ENCODE measurements at places on chromosomes 4 and X. TPM values are rescaled to one million over a fixed set of nuclear protein-coding genes. Genes with fewer than 3 reads are reported as not detected.

DNA sequence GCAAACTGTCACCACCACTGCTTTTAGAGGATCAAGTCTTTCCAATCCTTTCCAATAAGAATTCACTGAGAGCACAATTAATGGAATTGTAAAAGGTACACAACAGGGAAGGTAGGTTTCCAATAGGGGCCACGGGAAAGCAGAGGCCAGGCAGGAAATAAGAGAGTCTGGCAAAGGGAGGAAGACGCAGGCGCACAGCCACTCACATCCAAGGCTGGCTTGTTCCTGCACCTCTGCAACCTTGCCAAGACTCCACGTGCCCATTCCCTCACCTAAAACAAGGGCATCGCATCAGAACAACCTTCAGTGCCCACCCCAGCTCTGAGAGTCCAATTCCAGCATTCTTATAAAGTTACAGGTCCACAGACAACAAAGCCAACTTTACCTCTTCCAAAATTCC, 81.2 kb downstream of the AFAP1 start:
- no peak for DNase-seq

- DNase-seq = no peak
Measured at GRCh38 chrX:106007815-106008214, 30.7 kb downstream of the SERPINA7 start.

- DNase-seq = no peak
Measured at GRCh38 chr4:3016961-3017360, 53.6 kb downstream of the GRK4 start.

- DNase-seq = no peak
Measured at GRCh38 chr4:118082182-118082581, 47.9 kb downstream of the NDST3 start.

DNA sequence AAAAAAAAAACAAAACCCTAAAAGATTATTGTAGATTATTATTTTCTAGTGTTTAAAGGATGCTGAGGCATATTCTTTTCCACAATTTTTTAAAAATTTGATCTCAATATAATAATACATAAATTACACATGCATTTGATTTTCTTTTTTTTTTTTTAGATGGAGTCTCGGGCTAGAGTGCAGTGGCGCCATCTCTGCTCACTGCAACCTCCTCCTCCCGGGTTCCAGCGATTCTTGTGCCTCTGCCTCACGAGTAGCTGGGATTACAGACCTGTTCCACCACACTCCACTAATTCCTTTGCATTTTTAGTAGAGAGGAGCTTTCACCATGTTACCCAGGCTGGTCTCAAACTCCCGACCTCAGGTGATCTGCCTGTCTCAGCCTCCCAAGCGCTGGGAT, 83.5 kb upstream of the TSPAN5 start:
- DNase-seq = no peak

Gene CLCN5
- 3.6 TPM for total RNA-seq

Gene MAML3
- 2.0 TPM for total RNA-seq
